ENCODE measurements at places on chromosomes 3 and 15. TPM values are rescaled to one million over a fixed set of nuclear protein-coding genes. Genes with fewer than 3 reads are reported as not detected.

- DNase-seq = no peak
Observed at GRCh38 chr3:121924734-121925133, 30.5 kb downstream of the SLC15A2 start.

DNA sequence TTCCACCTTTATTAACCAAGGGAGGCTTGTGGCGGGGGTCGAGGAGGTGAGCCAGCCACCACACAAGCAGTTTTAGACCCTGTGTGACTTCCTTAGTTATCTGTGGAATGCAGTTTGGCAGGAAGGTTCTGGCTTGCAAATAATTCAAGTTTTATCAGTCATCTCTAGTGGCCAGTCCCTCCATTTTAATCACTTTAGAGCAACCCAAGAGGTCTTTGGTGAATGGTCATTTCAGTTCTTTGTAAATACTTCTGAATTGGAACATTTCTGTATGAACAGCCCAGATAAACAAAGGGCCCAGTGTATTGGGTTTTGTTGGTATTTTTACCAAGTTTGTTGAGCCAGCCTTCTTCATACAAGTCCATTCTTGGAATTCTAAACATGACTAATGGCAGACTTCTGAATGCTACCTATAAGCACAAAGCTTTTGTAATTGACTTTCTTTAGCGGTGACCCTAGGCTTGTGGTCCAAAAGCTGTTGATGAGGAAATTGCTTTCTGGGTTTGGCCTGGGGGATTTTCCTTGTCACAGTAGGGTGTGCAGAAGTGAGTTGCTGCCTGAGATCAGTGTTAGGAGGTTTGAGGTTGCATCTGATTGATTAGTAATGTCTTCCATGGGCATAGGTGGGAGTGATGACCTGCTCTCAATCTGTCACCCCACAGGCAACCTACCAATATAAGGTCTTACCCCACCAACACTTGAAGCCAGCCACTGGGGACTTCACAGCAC, 193.3 kb upstream of the TOPAZ1 start:
- DNase-seq = no peak

DNA sequence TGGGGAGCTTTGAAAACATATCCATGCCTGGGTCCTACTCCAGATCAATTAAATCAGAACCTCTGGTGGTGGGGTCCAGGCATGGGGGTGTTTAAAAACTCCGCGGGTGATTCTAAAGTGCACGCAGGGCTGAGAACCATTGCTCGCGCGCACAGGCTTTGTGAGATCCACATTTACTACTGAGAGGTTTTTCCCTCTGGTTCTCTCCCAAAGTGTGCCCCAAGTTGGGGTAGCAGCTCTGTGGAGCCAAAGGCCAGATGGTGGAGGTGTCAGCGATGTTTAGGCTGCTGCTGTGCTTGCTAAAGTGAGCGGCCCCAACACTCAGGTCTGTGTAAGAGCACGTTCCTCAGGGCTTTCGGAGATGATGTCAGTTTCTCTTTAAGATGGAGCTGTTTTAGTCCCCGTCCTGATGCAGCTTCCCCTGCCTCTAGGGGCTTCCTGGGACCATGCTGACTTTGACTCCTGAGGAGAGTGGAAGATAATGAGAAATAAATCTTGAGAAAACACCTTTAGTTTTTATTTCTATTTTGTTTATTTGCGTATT, 13.4 kb upstream of the MAGEF1 start:
- no peak for DNase-seq

DNA sequence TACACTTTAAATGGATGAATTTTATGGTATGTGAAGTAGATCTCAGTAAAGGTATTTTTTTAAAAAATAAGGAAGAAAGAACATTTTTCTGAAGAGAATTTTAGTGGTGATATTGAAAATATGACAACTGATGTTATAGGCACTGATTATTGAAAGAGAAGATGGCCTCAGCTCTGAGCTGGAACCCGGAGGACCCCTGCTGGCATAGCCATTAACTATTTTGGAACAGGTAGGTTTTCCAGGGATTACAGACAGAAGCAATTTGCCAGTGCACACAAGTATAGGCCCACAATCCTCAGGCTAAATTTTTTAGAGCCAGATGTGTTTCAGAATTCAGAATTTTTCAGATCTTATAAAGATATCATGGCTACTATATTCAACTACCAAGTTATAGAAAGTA, 315.9 kb upstream of the GPR149 start:
- DNase-seq = no peak

The UBAP1L gene
- 0.39 TPM for total RNA-seq
